ENCODE measurements at places on chromosomes 12 and 14.

- no peak for DNase-seq
Measured at GRCh38 chr12:120413901-120414695, 23.8 kb upstream of the COX6A1 start.

- DNase-seq, result no peak
Measured at GRCh38 chr12:97556302-97556779, 93.7 kb downstream of the RMST start.

- DNase-seq, result no peak
Measured at GRCh38 chr12:6306599-6307220, 3.8 kb upstream of the PLEKHG6 start.

- no peak for DNase-seq
Measured at GRCh38 chr14:102965282-102965681, 42.8 kb downstream of the AMN start.
